ENCODE measurements at places on chromosomes 6 and 20.

- no peak for DNase-seq
Measured at GRCh38 chr20:60467078-60467477, 508.9 kb downstream of the CDH26 start.

GRCh38 chr6:139903411-139904157 lies 529.1 kb upstream of the CITED2 start:
- DNase-seq: no peak

- no peak for DNase-seq
Measured at GRCh38 chr6:111759331-111759835, 113.9 kb downstream of the FYN start.

DNA sequence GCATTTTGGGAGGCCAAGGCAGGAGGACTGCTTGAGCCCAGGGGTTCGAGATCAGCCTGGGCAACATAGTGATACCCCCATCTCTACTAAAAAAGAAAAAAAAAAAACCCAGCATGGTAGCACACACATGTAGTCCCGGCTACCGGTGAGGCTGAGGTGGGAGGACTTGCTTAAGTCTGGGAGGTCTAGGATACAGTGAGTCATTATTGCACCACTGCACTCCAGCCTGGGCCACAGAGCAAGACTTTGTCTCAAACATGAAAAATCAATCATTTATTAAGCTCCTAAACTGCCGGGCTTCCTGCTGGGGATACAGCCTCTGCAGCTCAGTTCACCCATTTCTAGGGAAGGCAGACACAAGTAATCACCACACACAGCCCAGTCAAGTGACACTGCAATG lies 7.3 kb upstream of the USP45 start:
- DNase-seq: no peak

DNA sequence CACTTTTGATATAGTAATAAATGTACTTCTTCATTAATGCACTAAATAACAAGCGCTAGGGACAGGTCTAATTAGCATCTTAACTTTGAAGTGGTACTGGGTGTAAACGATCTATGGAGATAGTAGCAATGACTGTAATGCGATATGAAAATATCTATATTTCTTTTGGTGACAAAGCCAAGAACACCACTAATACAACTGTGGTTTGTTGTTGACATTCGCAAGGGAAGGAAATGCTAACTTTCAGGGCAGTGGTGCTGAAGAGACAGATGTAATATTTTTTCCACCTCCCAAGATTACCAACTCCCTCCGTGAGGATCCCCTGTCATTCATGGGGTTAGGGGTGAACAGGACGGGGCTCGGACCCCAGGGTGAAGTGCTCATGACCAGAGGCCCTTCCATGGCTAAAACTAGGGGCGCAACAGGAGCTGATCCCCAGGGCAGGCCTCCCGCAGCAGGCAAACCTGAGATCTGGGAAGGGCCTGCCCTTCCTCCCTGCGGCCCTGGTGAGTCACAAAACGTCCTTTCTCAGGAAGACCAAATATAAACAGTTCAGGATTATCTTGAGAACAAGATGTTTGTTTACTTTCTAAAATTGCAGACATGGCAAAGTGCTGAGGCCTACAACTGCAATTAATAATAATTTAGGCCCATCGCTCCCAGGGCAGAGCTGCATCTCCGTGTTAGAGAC lies 65.0 kb upstream of the TOX2 start:
- DNase-seq: no peak

GRCh38 chr20:2918096-2919049 lies 45.1 kb downstream of the PTPRA start:
- DNase-seq: no peak

GRCh38 chr20:8664778-8665177 lies 404.1 kb upstream of the PLCB4 start:
- no peak for DNase-seq

DNA sequence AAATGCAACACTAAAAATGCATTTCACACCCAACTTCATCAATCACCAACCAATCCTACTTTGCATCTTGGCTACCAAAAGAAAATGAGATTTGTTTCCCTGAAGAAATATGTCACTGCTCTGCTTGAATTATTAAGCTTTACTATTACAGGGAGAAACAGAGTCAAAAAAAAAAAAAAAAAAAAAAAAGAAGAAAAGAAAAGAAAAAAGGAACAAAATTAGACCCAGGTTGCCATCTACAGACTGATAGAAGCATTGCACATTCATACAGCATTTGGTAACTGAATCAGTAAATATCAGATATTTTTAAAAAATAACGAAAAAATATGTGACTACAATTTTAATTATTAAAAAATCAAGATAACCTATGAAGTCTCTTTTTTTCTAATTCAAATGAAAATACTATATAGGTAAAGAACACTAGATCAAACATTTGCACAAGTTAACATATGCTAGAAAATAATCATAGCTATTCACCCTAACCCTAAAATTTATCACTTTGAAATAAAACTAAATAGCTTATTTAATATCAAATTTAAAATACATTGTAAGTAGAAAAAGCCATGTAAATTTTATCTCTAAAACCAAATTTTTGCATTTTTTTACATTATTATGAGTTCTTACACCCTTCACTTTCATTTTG lies 83.3 kb downstream of the DCDC2 start:
- no peak for DNase-seq

DNA sequence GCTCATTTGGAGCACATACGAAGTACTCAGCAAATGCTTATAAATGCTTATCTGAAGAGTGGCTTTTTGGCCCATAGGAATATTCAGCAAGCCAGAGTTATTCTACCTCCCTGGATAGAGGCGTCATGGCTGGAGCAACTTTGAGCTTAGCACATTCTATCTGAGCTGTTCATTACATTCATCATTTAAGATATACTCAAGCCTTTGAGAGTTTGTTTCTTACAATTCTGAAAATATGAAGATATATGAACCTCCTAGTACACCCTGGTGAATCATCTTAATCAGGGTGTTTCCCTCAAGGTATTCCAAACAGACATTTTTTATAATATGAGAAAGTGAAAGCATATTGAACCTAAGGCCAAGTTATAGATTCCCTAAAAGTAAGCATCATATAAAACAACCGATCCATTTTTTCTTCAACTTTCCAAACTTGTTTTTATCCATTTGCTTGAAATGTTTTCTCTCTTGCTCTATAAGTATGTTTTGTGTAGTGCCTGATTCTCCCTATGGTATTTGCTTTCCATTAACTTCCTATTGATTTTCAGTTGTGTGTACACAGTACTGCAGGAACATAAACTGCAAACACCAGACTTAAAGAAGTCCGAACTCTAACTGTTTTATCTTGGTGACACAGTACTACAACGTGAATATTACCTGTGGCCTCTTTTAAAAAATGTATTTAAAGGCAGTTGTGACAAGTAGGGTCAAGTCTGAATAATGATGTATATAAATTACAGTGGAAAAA lies 139.7 kb upstream of the PTPRK start:
- DNase-seq: no peak

GRCh38 chr6:75947935-75948334 lies 124.5 kb downstream of the IMPG1 start:
- no peak for DNase-seq

- DNase-seq: no peak
Measured at GRCh38 chr20:34104059-34104458, 8.0 kb downstream of the EIF2S2 start.

DNA sequence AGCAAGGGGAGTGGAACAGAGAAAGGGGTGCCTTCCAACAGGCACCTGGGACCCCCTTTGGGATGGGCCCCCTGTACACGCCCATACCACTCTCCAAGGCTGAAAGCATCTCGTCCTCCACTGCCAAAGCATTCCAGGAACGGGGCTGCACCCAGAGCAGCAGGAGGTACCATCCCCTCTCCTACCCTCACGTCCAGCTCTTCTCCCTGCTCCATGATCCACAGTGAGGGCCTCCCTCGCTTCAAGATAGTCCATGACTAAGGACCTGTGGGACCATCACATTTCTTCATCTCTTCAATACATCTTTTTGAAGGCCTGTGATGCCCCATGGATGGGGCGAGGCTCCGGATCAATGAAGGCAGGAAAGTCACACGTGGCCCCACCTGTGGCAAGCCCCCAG lies 209.9 kb downstream of the ANKRD60 start:
- DNase-seq: no peak

DNA sequence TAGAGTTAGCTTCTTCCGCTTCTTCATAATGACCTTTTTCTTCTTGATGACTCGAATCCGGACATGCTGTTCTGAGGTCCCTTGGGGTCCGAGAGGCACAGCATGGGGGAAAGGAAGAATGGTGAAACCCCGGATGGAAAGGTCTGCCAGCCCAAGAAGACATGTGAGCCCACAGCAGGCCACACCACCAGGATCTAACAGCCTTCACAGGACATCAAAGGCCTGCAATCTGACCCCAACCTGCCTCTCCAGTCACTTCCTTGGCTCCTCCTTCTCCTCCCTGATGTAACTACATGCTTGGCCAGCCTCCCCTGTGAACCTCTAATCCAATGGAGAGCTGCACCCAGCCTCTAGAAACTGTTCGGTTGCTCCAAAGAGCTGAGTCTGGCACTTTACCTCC lies 1.6 kb downstream of the CPXM1 start:
- DNase-seq: no peak

- DNase-seq: no peak
Measured at GRCh38 chr6:160131636-160132296, 10.2 kb downstream of the SLC22A1 start.

DNA sequence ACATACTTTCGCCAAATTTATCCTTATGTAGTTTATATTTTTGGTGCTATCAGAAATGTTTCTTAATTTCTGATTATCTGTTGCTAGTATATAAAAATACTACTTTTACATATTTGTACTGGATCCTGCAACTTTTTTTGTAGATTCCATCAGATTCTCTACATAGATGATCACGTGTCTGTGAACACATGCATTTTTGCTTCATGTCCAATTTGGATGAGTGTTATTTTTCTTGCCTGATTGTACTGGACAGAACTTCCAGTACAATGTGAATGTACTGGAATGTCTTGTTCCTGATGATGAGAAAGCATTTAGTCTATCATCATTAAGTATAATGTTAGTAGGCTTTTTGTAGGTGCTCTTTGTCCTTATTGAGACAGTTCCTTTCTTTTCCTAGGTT lies 25.0 kb upstream of the SSR1 start:
- DNase-seq: no peak

GRCh38 chr6:7073082-7073820 lies 34.5 kb upstream of the RREB1 start:
- DNase-seq: no peak

DNA sequence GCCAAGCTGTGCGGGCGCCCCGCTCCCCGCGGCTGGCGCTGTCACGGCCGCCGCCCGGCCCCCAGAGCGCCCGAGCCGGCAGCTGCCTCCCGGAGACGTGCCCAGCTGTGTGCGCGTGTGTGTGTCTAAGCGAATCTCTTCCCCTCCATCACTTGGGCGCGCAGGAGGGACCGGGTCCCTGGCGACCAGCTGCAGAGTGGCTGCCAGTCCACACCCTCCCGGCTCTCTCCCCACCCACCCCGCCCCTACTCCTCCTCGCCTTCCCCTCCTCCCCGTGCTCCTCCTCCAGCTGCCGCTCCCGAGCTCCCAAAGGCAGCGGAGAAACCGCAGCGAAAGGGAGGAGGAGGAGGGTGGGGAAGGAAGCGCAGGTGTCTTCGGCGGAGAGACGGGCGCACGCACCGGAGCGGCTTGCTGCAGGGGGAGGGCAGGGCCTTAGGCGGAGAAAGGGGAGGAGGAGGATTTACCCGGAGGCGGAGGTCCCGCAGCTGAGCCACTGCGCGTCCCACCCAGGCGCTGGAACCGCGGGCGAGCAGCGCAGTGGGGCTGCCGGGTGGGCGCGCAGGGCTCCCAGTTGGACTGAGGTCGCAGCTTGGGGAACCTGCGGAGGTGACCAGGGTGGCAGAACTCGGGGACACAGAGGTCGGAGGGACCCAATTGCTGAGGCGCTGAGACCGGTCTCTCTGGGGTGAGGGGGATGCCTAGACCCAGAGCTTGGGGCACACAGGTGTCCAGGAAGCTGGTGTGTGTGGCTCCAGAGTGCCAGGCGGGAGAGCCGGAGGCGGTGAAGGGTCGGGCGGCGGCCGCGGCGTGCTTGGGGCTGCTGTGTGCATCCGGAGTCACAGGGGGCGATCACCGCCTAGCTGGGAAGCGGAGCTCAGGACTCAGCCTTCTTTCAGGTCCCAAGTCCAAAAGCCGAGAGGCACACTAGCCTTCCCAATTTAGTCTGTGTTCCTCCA lies at the start of gene HS3ST5:
TSS of gene HS3ST5 (minus strand) at position 198 of the 956 bp plus-strand sequence. CDS start 280,178 bp downstream, outside the sequence.
- DNase-seq: no peak

GRCh38 chr6:130967502-130968445 lies 95.3 kb downstream of the EPB41L2 start:
- DNase-seq: no peak

- no peak for DNase-seq
Measured at GRCh38 chr6:13400772-13401171, 72.4 kb upstream of the TBC1D7 start.

DNA sequence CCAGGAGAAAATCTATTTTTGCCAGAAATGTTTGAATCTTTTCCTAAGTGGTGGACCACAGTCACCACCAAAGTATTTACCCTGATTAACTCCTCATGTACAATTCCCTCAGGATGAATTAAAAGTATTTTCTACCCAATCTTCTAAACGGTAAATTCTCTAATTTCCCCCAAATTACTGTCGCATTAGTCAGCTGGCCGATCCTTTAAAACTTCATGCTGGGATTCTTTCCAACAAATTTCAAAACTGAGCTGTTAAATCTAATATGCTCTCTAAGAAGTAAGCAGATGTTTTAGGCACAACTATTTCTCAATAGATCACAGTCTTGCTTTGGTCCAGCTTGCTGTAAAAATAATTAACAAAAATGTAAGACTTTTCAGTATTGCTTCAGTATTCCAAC lies 447.2 kb downstream of the FRK start:
- DNase-seq: no peak

- no peak for DNase-seq
Measured at GRCh38 chr6:127367023-127367375, 23.6 kb upstream of the ECHDC1 start.

GRCh38 chr6:137724495-137725211 lies 142.4 kb upstream of the TNFAIP3 start:
- DNase-seq: no peak

GRCh38 chr6:149855040-149855654 lies 9.0 kb downstream of the LRP11 start:
- DNase-seq: no peak

GRCh38 chr6:35426074-35426473 lies 26.1 kb upstream of the FANCE start:
- DNase-seq: no peak

GRCh38 chr6:136745300-136745699 lies 47.0 kb downstream of the MAP3K5 start:
- no peak for DNase-seq

- no peak for DNase-seq
Measured at GRCh38 chr6:24761193-24761835, 13.4 kb upstream of the GMNN start.

GRCh38 chr20:52104546-52105441 lies 86.8 kb downstream of the ZFP64 start:
- no peak for DNase-seq

DNA sequence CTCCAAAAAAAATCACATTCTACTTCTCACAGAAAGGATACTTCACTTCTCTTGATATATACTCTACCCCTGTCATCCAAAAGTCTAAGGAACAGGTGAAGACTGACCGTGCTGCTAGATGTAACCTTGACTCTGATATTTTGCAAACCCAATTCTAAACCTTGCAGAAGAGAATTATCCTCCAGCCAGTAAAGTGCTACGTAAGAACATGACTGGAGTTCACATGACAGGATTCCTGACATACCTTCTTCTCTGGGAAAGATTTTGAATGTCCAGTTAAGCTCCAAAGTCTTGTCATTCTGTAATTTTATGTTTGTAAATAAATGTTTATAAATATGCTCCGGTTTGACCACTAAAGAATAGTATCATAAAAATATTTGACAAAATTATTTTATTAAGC lies 35.8 kb downstream of the BTBD9 start:
- DNase-seq: no peak

Data from CD4-positive, alpha-beta T cell treated with Interleukin-6 at 100 ng/mL for 8 hours (primary cell).